Regular cardiac myocyte (primary cell): ENCODE measurements at places on chromosomes 6 and 20. TPM values are rescaled to one million over a fixed set of nuclear protein-coding genes. Genes with fewer than 3 reads are reported as not detected.

The PDE10A gene
- 18.4 and 32.4 TPM in 2 replicates for total RNA-seq

The RAET1L gene
- not detected in 2 replicates for total RNA-seq

The PCK1 gene
- not detected in 2 replicates for total RNA-seq

The MOG gene
- total RNA-seq = not detected in 2 replicates

The CFAP206 gene
- 0.38 and 1.4 TPM in 2 replicates for total RNA-seq

The HRH3 gene
- not detected in 2 replicates for total RNA-seq

The IRAK1BP1 gene
- total RNA-seq = 1.9 and 2.5 TPM in 2 replicates
